ENCODE measurements at places on chromosomes 1 and 21.

DNA sequence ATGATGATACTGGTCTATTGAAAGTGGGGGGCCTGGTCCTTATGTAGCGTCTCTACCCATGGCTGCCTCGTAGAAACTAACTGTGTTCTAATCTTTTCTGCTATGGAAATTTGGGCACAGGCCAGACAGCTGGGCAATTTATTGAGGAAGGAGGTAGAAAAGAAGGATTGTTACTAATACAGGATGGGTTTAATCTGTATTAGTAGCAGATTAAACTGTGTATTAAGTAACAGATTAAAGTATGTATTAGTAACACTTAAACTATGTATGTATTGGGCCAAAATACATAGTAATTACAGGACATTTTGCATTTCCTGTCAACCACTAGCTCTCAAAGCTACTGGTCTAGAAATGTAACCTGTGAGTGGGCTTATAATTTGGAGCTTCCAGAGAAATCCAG lies 142.0 kb downstream of the MAST2 start:
- DNase-seq, result no peak

- DNase-seq, result no peak
Observed at GRCh38 chr21:39097335-39097861, 85.9 kb downstream of the PSMG1 start.

DNA sequence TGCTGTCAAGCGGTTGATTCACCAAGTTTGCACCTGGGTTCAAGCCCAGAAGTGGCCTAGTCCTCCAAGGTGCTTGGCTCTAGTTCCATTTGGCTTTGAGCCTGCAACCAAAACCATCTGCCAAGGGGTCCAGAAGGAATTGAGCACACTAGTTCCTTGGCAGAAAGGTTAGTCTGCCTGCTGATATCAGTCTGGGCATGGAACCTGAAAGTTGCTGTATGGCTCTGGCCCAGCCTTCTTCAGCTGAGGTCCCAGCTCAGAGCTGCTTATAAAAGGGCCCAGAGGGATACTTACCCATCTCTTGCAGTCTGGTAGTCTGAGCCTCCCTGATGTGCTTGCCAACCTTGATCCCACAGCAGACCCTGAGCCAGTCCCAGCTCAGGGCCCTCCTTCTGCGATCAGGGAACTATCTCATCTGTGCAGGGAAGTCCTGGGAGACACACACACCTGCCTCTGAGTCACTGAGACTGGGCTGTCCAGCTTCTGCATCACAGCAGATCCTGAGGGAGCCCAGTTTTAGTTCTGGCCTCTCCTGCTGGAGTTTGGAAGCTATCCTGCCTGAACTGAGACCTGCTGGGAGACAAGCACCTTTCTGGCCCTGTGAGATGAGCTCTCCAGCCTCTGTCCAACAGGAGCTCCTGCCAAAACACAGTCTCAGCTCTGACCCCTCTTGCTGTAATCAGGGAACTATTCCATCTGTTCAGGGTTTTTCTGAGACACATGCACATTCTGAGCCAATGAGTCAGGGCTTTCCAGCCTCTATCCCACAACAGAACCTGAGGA lies 75.8 kb downstream of the CTH start:
- DNase-seq, result no peak

- no peak for DNase-seq
Observed at GRCh38 chr1:98920441-98921110, 84.1 kb downstream of the PLPPR5 start.

DNA sequence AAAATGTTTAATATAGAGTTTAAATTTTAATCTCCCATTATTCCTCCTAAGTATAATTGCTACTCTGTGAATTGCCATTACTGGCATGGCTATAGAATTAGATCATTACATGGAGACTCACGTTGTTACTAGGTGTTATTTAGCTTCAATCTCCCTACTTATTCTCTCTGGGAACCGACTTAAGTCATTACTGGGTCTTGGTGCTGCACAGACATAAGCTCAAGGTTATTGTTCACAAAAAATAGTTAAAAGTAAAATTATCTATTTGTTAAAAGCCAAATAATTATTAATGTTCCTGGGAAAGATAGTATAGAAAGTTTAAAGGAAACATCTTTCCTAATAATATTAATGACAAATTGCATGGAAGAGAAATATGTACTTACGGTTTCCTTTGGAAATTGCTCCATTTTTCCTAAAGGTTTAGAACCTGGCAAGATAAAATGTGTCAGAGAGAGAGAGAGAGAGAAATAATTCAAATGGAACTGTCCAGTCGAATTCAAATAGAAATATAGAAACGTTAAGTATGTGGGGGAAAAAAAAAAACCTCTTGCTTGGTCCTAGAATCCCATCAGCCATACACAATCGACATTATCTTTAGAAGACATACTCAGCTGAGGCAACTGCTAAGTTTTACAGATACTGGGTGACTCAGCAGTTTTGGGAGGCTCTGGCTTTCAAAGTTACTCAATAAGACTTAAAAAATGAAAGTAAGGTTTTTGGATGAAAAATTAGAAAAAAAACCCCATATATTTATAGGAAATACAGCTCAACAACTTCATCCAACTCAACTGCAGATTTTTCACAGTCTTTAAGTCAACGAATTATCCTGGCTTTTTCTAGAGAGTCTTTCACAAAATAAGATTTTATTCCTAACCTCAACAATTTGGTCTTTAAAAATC lies at the start of gene SPTA1:
Gene SPTA1 (minus strand): TSS at position 605 of the 899 bp plus-strand sequence. CDS start 198 bp downstream, at position 407.
- no peak for DNase-seq

GRCh38 chr1:79556189-79556588 lies 549.7 kb upstream of the ADGRL4 start:
- DNase-seq, result no peak

GRCh38 chr1:34866762-34867109 lies 7.2 kb upstream of the SMIM12 start:
- no peak for DNase-seq

GRCh38 chr1:161020509-161021164 lies at the start of gene F11R:
Gene F11R (minus strand): TSS chr1:161021152. CDS start chr1:161021073, 79 bp downstream.
- peak; percentile 28 for DNase-seq

GRCh38 chr1:46552357-46553237 lies 1.1 kb upstream of the KNCN start:
- DNase-seq, result no peak

- DNase-seq, result no peak
Observed at GRCh38 chr1:153742411-153743142, 14.7 kb downstream of the INTS3 start.

DNA sequence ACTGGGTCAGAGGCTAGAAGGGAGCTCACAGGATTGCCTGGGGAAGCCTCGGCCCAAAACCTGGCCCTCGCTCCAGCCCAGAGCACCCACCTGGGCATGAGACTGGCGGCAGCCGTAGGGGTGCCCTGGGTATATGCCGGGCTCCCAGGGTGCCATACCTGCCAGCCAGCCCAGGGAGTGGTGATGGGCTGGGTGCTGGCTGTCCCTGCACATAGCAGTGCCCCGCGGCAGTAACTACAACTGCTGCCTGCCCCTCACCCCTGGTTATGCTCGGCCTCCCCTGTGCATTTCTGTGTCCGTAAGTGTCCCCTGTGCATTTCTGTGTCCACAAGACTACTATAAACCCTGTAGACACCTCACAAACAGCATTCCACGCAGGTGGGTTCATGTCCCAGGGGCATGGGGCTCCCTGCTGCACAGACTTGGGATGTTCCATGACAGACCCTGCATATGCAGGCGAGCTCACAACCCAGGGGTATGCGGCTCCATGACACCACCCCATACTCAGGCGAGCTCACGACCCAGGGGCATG lies 5.8 kb upstream of the SPATC1L start:
- DNase-seq, result no peak

- no peak for DNase-seq
Observed at GRCh38 chr1:234659538-234659937, 49.6 kb upstream of the IRF2BP2 start.

- DNase-seq, result peak; percentile 61
Observed at GRCh38 chr1:108610073-108610472, 50.2 kb downstream of the EEIG2 start.

DNA sequence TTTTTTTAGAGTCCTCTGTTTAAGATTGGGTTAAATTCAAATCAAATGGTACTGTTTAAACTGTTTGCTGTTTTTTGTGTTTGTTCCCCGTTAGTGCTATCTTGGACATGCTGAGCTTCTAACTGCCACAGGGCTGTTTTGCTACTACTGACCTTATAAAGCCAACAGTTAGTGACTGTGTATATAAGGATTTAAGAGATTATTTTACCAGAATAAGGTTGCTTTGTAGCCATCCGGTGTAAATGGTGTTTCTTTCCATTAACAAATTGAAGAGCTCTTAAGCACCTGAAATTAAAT lies 37.0 kb downstream of the ZNF281 start:
- no peak for DNase-seq

DNA sequence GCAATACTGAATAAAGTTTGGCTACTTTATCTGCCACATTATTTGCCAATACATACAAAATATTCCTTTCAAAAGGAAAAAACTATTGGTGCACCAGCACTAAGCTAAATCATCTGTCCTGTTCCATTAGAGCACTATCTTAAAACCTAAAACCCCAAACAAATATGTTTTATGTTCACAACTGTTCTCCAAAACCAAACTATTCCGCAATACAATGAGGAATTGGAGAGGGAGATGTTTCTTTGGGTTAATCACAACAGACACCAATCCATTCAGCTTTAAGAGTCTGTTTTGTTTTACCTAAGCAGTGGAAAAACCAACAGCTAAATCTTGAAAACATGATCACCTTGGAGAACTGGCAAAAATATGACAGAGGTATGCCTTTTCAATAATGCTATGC lies 85.1 kb downstream of the ZNF644 start:
- DNase-seq, result no peak

DNA sequence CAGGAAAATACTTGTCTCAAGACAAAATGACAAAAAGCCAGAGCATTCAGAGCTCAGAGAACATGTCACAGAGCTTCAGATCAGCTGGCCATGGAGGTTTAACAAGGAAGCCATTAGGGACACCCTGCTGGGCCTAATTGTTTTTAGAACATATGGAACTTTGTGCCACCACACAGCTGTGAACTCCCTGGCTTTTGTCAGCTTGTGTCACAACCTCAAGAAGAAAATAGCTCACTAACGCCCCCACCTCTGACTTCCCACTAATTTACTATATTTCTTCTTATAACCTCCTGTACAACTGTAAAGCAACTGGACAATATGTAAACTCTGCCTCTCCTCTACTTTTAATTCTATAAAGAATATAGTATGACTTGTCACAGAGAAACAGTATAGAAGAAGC lies 21.0 kb upstream of the TDRD10 start:
- no peak for DNase-seq

DNA sequence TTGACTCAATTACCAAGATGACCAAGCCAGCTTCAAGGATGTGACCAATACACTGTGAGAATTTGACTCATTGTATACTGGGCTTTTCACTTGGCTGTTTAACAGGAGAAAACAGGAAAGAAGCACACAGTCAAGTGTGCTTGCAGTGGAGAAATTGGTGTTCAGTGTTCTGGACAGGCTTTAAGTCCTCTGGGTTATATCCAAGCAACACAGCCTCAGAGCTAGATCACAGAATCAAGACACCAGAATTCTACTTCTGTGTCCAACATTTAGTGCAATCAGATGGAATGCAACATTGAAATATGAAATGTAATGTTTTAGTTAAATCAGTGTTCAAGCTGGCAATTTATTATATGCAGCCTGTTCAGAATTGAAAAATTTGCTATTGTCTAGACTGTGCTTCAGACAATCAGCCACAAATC lies 694.4 kb downstream of the LTN1 start:
- no peak for DNase-seq

GRCh38 chr21:45327441-45328197 lies 39.9 kb upstream of the POFUT2 start:
- DNase-seq, result no peak

DNA sequence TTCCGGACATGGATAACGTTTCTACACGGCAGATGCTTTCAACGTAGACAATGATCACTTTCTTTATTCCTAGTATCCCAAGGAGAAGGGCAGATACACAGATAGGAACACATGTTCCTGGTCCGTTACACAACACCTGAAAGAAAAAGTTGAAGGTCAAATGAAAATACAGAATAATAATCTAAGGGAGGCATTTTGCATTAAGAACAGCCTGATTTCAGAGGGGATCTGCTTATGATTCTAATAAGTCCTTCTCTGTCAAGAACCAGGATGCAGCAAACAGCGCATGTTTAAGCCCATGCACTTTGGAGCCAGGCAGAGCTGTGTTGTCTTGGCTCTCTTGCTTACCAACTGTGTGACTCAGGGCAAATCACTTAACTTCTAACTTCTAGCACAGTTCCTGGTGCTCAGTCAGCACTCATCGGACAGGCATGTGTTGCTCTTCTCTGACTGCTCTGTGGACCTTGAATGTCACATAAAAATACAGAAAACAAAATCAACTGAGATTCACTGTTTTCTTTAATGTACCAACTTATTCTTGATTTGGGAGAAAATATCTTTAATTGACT lies 56.3 kb upstream of the CNN3 start:
- no peak for DNase-seq

DNA sequence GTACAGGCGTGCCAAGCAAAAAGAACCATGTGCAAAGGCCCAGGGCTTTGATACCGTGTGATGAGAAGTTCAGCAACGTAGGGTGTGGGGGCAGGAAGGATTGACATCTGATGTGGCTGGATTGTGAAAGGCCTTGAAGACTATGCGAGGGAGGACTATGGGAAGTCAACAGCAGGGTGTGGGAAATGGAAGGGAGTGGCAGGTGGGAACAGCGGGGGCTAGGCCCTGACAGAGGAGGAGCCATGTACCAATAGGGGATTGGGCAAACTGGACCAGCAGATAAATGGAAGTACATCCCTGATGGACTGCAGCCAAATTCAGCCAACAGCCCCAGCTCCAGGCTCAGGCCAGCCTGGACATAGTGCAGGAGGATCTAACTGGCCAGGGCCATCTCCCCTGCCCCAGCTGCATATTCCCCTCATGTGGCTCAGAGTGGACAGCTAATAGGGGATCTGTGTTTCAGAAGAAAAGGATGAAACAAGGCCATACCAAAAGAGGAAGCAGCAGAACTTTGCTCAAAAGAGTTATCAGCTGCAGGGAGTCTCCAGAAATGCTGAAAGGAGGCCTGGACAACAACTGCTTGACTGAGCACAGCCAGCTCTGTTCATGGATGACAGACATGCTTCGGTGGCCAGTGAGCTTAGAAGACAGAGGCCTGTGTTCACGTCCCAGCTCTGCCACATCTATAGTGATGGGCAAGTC lies 140.2 kb upstream of the SGIP1 start:
- no peak for DNase-seq

GRCh38 chr1:78619446-78619802 lies 824 bp upstream of the IFI44L start:
- no peak for DNase-seq

DNA sequence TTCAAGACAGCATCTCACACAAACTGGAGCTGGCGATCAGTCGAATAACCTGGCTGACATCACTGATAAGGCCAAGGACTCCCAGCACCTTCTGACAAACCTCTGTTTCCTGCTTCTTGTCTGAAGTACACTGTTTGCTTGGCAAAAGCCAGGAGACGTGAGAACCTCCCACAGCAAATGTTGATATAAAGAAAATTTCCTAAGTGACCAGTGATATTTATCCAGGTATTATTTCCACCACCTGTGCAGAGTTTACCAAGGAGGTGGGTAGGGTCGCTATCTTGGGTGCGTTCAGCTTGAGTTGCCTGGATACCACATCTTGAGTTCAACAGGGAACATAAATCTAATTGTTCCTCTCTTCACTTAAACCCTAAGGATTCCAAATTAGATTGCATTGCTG lies 72.9 kb downstream of the SETD4 start:
- no peak for DNase-seq
